Activated T-helper 1 cell treated with anti-CD3 and anti-CD28 coated beads, Interleukin-12 subunit alpha, Interleukin-12 subunit beta, Interleukin-2, Interleukin-4 antibody, amounts not matched to agents 30 ng/mL and 10 ng/mL and 1 ng/mL, durations not matched to agents 14 hours and 24 hours and 36 hours (primary cell): ENCODE measurements at places on chromosomes 3 and 15. TPM values are rescaled to one million over a fixed set of nuclear protein-coding genes. Genes with fewer than 3 reads are reported as not detected.
A peak's percentile ranks its signal among the peaks of the same experiment; 100 is the strongest.

DNA sequence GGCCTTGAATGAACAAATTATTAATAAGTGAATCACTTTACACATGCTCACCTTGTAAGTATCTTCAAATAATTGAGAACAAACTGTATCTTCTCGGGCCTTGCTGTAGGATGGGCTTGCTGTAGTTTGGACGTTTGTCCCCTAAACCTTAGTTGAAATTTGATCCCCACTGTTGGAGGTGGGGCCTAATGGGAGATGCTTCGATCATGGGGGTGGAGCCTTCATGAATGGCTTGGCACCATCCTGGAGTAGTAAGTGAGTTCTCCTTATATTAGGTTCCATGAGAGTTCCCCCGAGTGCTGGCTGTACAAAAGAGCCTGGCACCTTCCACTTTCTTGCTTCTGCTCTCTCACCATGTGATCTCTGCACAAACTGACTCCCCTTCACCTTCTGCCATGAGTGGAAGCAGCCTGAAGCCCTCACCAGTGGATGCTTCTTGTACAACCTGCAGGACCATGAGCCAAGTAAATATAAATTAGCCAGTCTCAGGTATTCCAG is 29.3 kb downstream of the PIGB start:
- no peaks in the 10 kb centered on the region for H3K4me1 ChIP-seq
- H3K27ac ChIP-seq, result no peak overlapping the region
- DNase-seq, result no peak
- peaks cover 23% of the 10 kb centered on the region for H3K36me3 ChIP-seq

GRCh38 chr3:152556731-152557254 is 278.1 kb upstream of the P2RY1 start:
- peaks cover 9% of the 10 kb centered on the region for H3K4me1 ChIP-seq
- no peak overlapping the region for H3K4me3 ChIP-seq
- no peaks in the 10 kb centered on the region for H3K36me3 ChIP-seq
- peaks cover 4% of the 10 kb centered on the region for H3K27me3 ChIP-seq

GRCh38 chr15:63041974-63042876 is at the start of gene TPM1:
TPM1 (plus strand) TSS chr15:63042747; CDS start chr15:63042830, 83 bp downstream.
- no peak within 1 kb of the TSS for H3K27ac ChIP-seq
- peak within 1 kb of the TSS; percentile 75 for H3K4me3 ChIP-seq
- H3K27me3 ChIP-seq, result peaks cover 76% of the 10 kb centered on the region
- H3K4me1 ChIP-seq, result no peaks in the 10 kb centered on the region
- no peaks in the 10 kb centered on the region for H3K36me3 ChIP-seq
- DNase-seq, result no peak

GRCh38 chr15:87623832-87624231 is 632.7 kb downstream of the NTRK3 start:
- H3K4me3 ChIP-seq, result no peak overlapping the region
- peaks cover 3% of the 10 kb centered on the region for H3K27me3 ChIP-seq
- no peaks in the 10 kb centered on the region for H3K4me1 ChIP-seq
- no peak overlapping the region for H3K27ac ChIP-seq
- no peak for DNase-seq

DNA sequence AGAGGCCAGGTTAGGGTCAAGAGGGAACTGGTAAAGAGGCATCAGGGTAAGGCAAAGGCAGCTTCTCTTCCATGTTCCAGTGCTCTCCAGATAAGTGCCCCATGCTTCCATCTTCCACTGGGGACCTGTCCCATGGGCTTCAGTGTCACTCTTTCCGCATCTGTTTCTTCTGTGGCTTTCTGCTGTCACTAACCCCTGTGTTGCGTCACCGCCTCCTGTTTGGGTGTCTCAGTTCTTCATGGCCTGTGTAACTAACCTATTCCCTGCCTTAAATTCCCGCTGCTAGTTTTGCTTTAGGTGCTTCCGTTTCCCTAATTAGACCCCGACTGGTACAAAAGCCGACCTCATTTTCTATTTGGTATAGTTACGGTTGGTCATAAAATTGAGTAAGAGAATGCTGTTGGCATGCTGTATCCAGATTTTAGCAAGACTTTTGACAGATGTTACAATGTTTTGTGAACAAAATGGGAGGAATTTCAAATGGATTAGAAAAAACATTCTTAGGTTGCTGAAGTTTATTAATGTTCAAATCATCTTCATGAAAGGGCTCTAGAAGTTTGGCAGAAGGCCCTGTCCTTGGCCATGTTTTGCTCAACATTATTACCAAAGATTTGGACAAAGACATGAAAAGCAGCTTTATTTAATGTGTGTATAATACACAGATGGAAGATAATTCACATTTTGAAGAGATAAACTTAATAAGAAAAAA is 245.3 kb downstream of the BBX start:
- H3K27me3 ChIP-seq, result no peaks in the 10 kb centered on the region
- peaks cover 4% of the 10 kb centered on the region for H3K36me3 ChIP-seq
- DNase-seq, result no peak
- no peak overlapping the region for H3K4me3 ChIP-seq
- H3K27ac ChIP-seq, result no peak overlapping the region

- H3K27ac ChIP-seq, result no peak overlapping the region
- H3K27me3 ChIP-seq, result no peaks in the 10 kb centered on the region
- no peak for DNase-seq
Observed at GRCh38 chr3:179673523-179673922, 20.7 kb downstream of the USP13 start.

DNA sequence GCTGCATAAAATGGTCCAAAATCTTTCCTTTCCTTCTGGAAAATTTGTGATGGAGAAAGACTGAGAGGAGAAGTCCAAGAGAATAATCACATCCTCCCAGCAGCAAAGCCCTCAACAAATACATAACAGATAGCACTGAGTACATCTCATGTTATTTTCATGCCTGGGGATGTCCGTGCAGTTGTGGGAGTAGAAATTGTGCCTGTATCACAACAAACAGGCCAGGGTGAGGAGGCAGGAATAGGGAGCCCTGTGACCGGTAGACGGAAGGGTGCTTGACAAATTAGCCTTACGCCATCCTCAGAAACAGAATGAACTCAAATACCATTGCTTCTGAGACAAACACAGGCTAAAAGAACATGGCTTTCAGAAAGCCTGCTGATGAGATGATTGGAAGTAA is 333.2 kb upstream of the UMPS start:
- no peak overlapping the region for H3K27ac ChIP-seq
- no peaks in the 10 kb centered on the region for H3K36me3 ChIP-seq
- H3K27me3 ChIP-seq, result peaks cover 3% of the 10 kb centered on the region
- no peak overlapping the region for H3K4me3 ChIP-seq
- DNase-seq, result no peak
- H3K4me1 ChIP-seq, result no peaks in the 10 kb centered on the region

- H3K36me3 ChIP-seq, result no peaks in the 10 kb centered on the region
- no peak overlapping the region for H3K4me3 ChIP-seq
- peaks cover 2% of the 10 kb centered on the region for H3K27me3 ChIP-seq
- no peaks in the 10 kb centered on the region for H3K4me1 ChIP-seq
Observed at GRCh38 chr15:29480278-29480677, 210.7 kb upstream of the NSMCE3 start.

- no peak overlapping the region for H3K27ac ChIP-seq
- no peaks in the 10 kb centered on the region for H3K36me3 ChIP-seq
- H3K27me3 ChIP-seq, result no peaks in the 10 kb centered on the region
- no peak overlapping the region for H3K4me3 ChIP-seq
- no peak for DNase-seq
- H3K4me1 ChIP-seq, result no peaks in the 10 kb centered on the region
Observed at GRCh38 chr15:20407553-20407952, 134.0 kb downstream of the GOLGA6L6 start.

GRCh38 chr3:123012652-123013051 is 14.9 kb downstream of the SEMA5B start:
- no peak overlapping the region for H3K4me3 ChIP-seq
- H3K36me3 ChIP-seq, result no peaks in the 10 kb centered on the region
- H3K27me3 ChIP-seq, result peaks cover 40% of the 10 kb centered on the region
- DNase-seq, result no peak
- H3K4me1 ChIP-seq, result no peaks in the 10 kb centered on the region

DNA sequence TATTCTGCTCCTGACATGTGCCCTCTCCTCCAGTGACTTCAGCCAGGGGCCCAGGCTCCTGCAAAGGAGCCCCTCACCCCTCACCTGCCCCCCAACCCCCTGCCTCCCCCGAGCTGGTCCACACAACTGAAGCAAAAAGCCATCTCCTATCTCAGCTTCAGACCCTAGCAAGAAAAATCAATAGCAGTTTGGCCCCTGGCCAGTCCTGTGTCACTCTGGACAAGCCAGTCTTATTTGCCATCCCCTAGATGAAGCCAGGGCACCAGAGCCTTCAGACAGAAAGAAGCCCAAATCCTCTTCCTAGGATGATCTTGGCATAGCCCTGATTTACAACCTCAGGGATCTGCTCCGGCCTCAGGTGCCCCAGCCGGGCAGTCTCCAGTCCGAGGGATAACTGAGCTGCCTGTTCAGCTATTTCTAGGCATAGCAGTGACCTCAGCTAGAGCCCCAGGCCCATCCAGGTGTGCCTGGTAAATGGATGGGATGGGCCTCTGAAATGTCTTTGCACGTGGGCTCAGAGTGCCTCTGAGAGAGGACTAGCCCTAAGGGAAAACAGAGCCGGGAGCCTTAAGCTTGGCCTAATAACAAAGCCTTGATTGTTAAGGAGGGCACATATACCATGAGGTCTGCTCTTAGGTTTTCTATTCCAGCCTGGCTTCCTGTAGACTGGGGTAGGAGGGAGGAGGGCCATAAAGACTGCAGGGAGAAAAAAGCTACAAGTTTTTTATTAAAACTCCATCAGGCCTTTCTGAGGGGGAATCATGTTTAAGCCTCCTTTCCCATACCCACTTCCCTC is 242.0 kb downstream of the SHQ1 start:
- H3K27ac ChIP-seq, result no peak overlapping the region
- H3K27me3 ChIP-seq, result peaks cover 3% of the 10 kb centered on the region
- H3K4me3 ChIP-seq, result no peak overlapping the region
- no peaks in the 10 kb centered on the region for H3K36me3 ChIP-seq
- H3K4me1 ChIP-seq, result no peaks in the 10 kb centered on the region

- no peaks in the 10 kb centered on the region for H3K4me1 ChIP-seq
- no peak for DNase-seq
- H3K27ac ChIP-seq, result no peak overlapping the region
Observed at GRCh38 chr3:17915341-17915740, 172.9 kb upstream of the TBC1D5 start.

GRCh38 chr3:80017369-80017768 is 249.6 kb upstream of the ROBO1 start:
- no peak for DNase-seq
- H3K4me1 ChIP-seq, result no peaks in the 10 kb centered on the region
- no peak overlapping the region for H3K27ac ChIP-seq
- no peak overlapping the region for H3K4me3 ChIP-seq
- H3K36me3 ChIP-seq, result no peaks in the 10 kb centered on the region

GRCh38 chr3:40864146-40864782 is 335.0 kb upstream of the CTNNB1 start:
- H3K27me3 ChIP-seq, result peaks cover 2% of the 10 kb centered on the region
- no peak for DNase-seq
- no peak overlapping the region for H3K4me3 ChIP-seq
- no peaks in the 10 kb centered on the region for H3K36me3 ChIP-seq
- no peak overlapping the region for H3K27ac ChIP-seq
- no peaks in the 10 kb centered on the region for H3K4me1 ChIP-seq

Gene TICRR
- 17.6 and 19.2 TPM in 2 replicates for total RNA-seq

Gene ABHD17C
- total RNA-seq, result 4.7 and 5.0 TPM in 2 replicates

Gene PRR23E
- not detected in 2 replicates for total RNA-seq

Gene SLC6A20
- total RNA-seq, result not detected in 2 replicates

Gene PLSCR1
- total RNA-seq, result 98.9 and 101 TPM in 2 replicates

Gene ACP3
- total RNA-seq, result not detected in 2 replicates

Gene CSTA
- total RNA-seq, result not detected in 2 replicates

Gene HTR3E
- not detected in 2 replicates for total RNA-seq
